ENCODE measurements at places on chromosomes 5 and 9.

- DNase-seq = no peak
Observed at GRCh38 chr9:78030553-78031443, 813 bp downstream of the GNAQ start.

GRCh38 chr5:138696501-138696900, 56.7 kb upstream of the CTNNA1 start:
- no peak for DNase-seq

DNA sequence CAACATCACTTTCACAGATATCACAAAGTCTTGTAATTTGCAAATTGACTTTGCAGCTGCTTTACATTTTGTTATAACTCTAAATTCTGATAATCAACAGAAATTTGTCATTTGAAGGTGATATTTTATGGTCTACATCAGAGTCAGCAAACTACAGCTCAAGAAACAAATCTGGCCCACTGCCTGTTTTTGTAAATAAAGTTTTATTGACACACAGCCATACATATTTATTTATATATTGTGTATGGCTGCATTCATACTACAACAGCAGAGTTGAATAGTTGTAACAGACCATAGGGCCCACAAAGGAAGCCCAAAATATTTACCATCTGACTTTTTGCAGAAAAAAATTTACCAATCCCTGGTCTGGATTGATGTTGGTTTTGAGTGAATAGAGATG, 87.0 kb upstream of the GRIA1 start:
- no peak for DNase-seq

- DNase-seq = no peak
Observed at GRCh38 chr9:71249729-71250317, 128.4 kb upstream of the TRPM3 start.

- DNase-seq = no peak
Observed at GRCh38 chr5:142290577-142291299, 34.1 kb downstream of the SPRY4 start.

DNA sequence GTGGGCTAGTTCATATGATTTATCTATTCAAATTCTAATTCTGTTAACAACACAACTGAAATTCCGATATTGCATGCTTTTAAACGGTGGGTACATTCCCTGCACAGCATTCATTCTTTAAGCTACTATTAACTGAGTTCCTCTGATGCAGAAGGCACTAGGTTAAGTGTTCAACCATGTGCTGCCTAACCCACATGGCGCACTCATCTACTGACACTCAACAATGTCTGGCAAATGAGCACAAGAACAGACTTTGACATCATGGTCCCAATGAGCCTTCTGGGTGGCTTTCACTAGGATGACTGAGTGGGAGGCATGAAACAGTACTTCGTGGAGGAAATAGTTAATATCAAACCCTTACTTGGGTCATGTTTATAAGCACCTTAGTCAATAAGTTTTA, 10.2 kb downstream of the NREP start:
- DNase-seq = no peak

- no peak for DNase-seq
Observed at GRCh38 chr5:72501488-72501887, 5.7 kb downstream of the ZNF366 start.

DNA sequence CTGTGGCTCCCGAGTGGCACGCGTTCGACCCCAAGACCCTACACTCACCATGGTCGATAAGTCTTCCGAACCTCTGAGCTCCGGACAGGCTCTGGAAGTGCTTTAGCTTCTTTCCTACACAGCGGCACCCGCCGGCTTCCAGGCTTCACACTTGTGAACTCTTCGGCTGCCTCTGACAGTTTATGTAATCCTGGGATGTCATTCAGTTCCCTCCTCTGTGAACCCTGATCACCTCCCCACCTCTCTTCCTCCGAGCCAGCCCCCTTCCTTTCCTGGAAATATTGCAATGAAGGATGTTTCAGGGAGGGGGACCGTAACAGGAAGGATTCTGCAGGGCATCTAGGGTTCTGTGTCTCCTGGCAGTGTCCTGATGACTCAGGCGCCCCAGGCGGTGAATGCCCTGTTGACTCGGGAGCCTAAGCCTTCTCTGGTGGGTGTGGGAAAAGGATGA, at the start of gene CD14:
Gene CD14, minus strand, starts transcription at position 155 of the 451 bp plus-strand sequence. Its CDS starts 104 bp downstream, at position 51.
- no peak for DNase-seq

DNA sequence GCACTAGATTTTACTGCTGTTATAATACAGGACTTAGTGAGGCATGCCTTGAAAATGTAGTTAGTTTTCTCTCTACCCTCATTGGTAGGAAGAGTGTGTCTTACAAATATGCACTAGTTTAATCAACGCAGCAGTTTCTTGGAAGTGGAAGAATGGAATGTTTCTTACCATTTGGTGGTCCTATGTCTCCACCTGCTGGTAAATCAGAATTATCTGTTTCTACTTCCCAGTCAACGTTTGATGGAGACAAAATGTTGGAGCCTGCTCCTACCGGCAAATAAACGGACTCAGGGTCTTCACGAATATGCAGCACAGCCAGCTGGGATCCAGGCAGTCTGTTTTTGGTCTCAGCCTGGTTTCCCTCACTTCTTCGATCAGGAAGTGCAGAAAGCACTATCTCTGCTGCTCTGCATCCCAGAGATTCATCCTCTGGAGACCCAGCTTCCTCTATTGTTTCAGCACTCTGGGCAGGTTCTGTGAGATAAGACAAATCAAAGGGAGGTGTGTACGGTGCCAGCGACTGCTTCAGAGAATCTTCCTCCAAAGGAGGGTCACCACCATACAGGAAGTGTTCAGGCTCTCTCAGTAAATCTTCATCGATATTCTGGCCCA, 59.5 kb upstream of the PCA3 start:
- no peak for DNase-seq

DNA sequence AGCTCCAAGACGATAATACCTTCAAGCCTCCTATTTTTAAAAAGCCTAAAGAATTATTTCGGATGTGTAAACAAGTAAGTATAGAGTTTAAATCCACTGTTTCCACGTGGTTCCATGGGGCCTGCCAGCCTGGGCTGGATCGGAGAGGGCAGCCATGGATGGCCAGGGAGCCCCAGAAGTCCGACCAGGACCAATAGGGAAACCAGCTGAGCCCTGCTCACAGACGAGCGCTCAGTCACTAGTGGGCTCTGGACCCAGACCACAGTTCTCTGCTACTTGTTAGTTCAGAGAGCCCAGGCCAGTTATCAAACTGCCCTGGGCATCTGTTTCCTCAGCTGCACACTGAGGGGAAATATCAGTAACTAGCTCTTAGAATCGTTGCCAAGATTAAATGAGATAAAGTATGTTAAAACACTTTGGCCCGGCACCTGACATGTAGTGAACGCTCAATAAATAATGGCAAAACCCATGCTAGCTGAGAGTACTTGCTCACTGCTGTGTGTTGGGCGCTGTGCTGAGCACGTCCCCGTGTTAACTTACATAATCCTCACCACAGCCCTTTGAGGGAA, 124.8 kb downstream of the RGS3 start:
- no peak for DNase-seq

GRCh38 chr5:9197881-9198260, 348.0 kb downstream of the SEMA5A start:
- DNase-seq = no peak

GRCh38 chr9:89071591-89071990, 80.3 kb downstream of the S1PR3 start:
- DNase-seq = no peak

DNA sequence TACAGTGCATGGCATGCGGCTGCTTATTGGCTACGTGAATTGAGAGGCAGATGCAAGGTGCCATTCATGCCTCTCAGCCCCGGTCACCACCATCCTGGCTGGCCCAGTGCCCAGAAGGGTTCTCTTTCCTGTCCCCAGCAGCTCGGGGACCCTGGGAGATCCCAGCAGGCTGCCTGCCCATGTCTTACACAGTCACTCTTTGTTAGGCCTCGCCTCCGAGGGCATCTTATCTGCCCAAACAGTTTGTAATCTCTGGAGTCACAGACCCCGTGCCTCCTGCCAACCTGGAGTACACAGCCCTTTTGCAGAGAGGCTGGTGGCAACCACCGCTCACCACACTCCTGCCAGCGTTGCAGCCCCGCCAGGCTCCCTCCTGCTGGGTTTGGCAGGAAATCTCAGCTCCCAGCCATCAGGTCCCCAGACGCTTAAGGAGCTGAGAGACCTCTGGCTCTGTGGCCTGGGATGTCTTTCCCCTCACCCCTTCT, 7.0 kb upstream of the AK1 start:
- DNase-seq = no peak

DNA sequence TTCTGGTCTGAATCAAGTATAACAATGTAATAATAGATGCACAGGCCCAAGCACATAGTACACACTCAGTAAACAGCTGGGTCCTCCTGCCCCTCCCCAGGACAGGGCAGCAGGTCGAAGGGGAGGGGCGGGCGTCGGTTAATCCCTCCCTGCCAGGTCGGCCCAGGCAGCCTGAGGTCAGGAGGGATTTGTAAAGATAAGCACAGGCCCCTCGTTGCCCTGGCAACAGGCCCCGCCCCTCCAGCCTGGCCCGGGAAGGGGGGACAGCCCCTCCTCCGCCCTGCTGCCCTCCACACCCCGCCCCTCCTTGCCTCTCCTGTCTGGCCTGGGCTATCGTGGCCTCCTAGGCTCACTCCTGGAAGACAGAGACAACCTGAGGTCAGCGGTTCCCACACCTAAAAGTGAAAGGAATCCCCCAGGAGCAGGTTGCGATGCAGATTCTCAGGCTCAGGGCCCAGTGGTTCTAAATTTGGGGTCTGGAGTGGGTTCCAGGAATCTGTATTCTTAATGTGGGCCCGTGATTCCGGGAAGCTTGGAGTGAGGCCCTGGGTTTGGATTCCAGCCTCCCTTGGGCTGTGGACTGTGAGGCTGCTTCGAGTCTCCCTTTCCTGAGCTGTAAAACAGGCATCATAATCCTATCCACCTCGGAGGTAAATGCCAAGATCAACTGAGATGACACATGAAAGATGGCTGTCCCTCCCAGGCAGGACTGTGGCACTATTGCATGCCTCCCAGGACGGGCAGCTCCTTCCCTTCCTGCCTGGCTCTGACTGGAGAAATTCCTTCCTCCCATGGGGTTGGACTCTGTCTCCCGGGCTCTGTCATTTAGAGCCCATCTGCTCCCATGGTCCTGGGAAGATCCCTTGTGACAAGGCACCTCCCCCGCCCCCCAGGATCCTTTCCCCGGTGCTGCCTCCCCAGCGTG, 4.4 kb downstream of the CRB2 start:
- DNase-seq = no peak

DNA sequence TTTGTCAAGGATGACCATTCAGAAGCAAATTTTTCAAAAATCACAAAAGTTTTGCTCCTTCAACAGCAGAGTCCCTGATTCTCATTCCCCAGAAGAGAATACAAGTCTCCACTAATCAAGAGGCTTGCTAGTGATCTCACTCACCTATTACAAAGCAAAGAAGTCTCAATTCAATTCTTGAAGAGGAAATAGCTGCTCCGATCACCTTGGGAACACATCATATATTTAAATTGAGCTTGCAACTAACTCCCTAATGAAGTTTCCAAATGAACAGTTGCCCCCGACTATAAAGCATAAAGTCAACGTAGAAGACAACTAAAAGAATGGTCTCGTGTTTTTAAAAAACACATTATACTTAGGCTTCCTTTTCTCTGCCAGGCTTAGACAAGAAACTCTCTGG, 1.6 kb downstream of the LIFR start:
- no peak for DNase-seq

GRCh38 chr5:960551-960950, 48.1 kb upstream of the NKD2 start:
- no peak for DNase-seq

- no peak for DNase-seq
Observed at GRCh38 chr5:37849641-37850040, 9.8 kb upstream of the GDNF start.

- DNase-seq = no peak
Observed at GRCh38 chr5:61423487-61424145, 91.6 kb downstream of the ZSWIM6 start.

GRCh38 chr5:89934069-89934468, 475.5 kb downstream of the CETN3 start:
- DNase-seq = no peak

DNA sequence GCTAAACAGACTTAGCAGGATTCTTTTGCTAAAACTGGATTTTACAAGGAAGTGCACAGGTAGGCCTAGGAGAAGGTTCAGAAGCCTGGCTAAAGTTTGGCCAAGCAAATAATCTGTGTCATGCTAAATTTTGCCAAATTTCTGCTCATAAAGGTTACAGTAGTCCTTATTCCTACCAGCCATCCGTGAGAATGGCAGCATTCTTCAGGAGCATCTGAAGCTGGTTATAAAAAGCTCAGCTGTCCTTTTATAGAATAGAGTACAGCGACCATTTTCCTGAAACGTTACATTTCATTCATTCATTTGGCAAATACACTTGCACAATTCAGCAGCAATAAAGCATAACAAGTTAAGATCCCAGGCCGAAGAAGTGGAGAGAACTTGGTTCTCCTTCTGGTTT, 6.9 kb downstream of the GSN start:
- no peak for DNase-seq

GRCh38 chr9:105333076-105333475, 88.6 kb downstream of the SLC44A1 start:
- no peak for DNase-seq

GRCh38 chr5:109705596-109705995, 15.9 kb downstream of the MAN2A1 start:
- DNase-seq = no peak

DNA sequence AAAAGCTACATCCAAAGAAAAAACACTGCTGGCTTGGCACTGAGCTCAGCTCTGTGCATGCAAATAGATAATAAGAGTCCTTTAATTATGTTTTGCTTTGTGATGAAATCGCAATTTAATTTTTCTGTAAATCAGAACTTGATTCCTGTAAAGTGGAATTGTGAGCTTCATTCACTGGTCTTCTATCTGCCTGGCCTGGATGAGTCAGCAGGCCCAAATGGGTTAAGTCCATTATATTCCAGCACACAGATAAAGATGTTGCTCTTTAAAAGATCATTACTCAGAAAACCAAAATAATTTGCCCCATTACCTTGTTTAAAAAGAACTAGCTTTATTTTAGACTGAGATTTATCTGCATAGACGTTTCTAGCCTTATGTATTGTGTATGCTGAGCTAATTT, 90.4 kb downstream of the CARTPT start:
- no peak for DNase-seq

DNA sequence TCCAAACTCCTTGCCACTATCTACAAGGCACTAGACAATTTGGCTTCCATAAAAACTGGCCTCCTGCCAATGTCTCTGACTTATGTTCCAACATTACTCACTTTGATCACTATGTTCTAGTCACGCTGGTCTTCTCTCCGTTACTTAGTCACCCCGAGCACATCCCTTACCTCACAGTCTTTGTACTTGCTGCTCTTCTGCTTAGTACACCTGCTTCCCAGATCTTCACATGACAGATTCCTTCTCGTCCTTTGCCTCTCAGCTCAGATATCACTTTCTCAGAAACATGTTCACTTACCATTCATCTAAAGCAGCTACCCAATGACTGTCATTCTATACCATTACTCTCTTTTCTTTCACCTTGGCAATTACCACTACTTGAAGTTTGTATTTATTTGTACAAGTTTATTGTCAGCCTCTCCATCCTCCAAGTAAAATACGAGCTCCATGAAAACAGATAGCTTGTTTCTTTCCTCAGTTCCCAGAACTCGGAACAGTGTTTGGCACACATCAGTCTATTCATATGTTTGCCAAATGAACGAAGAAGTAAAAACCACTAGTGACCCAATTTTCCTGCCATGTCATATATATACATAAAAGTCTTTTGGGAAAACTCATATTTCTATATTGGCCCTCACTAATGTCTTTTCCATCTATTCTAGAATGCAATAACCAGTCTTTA, 5.9 kb upstream of the SLC22A5 start:
- no peak for DNase-seq
